ENCODE measurements at places on chromosomes 11 and 22. TPM values are rescaled to one million over a fixed set of nuclear protein-coding genes. Genes with fewer than 3 reads are reported as not detected.

Gene POU2AF3
- total RNA-seq, result 6.4 TPM

- peaks cover 23% of the 10 kb centered on the region for H3K4me1 ChIP-seq
- DNase-seq, result no peak
- no peak overlapping the region for H3K4me3 ChIP-seq
- H3K27me3 ChIP-seq, result no peaks in the 10 kb centered on the region
Measured at GRCh38 chr22:46686221-46687047, 51.6 kb downstream of the CERK start.

DNA sequence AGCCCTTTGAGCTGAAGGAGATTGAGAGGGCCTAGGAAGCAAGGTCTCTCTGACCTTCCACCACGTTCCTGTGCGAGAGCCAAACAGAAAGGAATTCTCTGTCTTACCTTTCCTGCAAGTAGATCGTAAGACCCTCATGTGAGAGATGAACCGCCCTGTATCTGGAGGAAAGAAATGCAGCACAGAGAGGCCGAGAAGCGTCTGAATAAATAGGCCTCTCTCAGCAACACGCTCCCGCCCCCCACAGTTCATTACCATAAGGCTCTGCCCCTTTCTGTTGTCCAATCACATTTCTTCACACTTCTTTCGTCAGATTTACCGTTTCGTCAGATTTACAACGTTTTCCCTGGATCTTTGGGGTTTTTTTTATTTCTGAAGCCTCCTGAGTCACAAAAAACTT lies 90.3 kb downstream of the BLID start:
- no peaks in the 10 kb centered on the region for H3K4me1 ChIP-seq
- no peaks in the 10 kb centered on the region for H3K27me3 ChIP-seq
- no peaks in the 10 kb centered on the region for H3K36me3 ChIP-seq
- H3K4me3 ChIP-seq, result no peak overlapping the region
- DNase-seq, result no peak
- no peak overlapping the region for H3K27ac ChIP-seq

DNA sequence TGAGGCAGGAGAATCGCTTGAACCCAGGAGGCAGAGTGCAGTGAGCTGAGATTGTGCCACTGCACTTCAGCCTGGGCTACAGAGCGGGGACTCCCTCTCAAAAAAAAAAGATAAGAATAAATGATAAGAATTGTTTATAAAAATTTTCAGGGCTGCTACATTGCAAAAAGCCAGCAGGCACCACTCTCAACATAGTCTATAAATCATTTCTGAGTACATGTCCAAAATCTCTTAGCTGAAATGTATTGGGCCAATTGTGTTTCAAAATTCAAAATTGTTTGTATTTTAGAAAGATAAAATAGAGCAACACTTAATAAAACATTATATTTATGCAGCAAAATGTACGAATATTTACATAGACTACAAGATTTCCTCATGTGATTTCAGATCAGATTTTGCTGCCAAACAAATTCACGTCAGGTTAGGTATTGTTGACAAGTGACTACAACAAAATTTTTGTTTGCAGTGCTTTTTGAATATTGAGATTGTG lies 13.9 kb downstream of the PGR start:
- no peaks in the 10 kb centered on the region for H3K4me1 ChIP-seq
- no peaks in the 10 kb centered on the region for H3K36me3 ChIP-seq
- no peaks in the 10 kb centered on the region for H3K27me3 ChIP-seq
- no peak overlapping the region for H3K27ac ChIP-seq
- no peak overlapping the region for H3K4me3 ChIP-seq
- DNase-seq, result no peak

DNA sequence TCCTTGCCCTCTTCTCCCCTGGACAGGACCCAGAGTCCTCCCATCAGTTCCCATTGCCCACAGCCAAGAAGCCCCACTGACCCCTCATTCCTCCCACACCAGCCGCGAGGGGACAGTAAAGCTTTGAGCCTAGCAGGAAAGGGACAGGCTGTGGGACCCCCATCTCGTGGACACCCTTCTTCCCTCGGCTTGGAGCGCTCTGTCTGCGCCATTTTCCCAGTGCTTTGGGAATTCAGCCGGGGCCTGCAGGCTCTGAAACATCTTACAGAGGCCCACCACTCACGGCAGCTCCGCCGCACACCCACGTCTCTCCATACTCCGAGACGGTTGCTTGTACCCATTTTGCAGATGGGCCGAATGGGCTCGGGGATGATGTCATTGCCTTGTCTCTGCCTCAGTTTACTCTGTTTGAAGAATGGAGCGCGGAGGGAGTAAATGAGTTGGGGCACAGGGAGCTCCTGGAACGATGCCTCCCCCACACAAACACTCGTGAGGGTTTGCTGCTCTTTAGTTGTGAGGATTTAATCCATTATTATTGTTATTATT lies 447.7 kb downstream of the TBC1D22A start:
- H3K36me3 ChIP-seq, result no peaks in the 10 kb centered on the region
- H3K4me1 ChIP-seq, result no peaks in the 10 kb centered on the region
- H3K27me3 ChIP-seq, result peaks cover 8% of the 10 kb centered on the region
- H3K4me3 ChIP-seq, result no peak overlapping the region

DNA sequence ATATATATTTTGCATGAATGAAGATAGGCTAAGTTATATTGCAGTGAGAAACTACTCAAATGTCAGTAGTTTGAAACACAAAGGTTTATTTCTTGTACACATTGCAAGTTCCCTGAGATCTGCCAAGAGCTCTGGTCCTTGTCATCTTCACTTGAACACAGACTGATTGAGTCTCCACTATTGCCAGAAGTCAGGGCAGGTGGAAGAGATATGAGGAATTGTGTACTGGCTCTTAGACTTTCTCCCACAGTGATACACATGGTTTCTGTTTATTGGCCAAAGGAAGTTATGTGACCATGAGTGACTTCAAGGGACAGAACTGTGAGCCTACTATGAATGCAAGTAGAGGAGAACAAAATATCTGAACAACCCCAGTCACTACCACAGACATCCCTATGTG lies 44.2 kb downstream of the PPFIBP2 start:
- peaks cover 11% of the 10 kb centered on the region for H3K4me1 ChIP-seq
- DNase-seq, result no peak
- no peaks in the 10 kb centered on the region for H3K36me3 ChIP-seq
- no peak overlapping the region for H3K27ac ChIP-seq
- H3K27me3 ChIP-seq, result no peaks in the 10 kb centered on the region
- no peak overlapping the region for H3K4me3 ChIP-seq

- no peak overlapping the region for H3K4me3 ChIP-seq
- H3K27me3 ChIP-seq, result no peaks in the 10 kb centered on the region
- no peak for DNase-seq
- no peak overlapping the region for H3K27ac ChIP-seq
Measured at GRCh38 chr11:91906871-91907624, 317.6 kb upstream of the FAT3 start.

DNA sequence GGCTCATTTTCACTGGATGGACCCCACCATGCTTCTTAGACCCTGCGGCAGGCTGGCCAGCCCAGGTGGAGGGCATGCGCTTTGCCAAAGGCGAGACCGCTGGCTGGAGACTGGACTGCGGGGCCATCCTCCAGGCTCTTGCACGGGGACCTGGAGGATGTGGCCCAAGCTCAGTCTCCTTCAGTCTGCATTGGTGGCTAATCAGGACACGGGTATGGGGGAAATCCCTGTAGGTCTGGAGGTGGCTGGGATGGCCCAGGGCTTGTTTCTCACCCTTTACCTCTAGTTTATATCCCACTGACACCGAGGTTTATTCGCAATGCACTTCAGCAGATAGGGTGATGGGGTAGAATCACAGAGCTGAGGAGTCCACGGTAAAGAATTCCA lies 45.0 kb downstream of the BCR start:
- DNase-seq, result no peak
- peaks cover 62% of the 10 kb centered on the region for H3K4me1 ChIP-seq
- H3K27me3 ChIP-seq, result no peaks in the 10 kb centered on the region
- H3K4me3 ChIP-seq, result no peak overlapping the region
- no peaks in the 10 kb centered on the region for H3K36me3 ChIP-seq
- peak overlapping the region; percentile 81 for H3K27ac ChIP-seq

- no peak overlapping the region for H3K27ac ChIP-seq
- no peaks in the 10 kb centered on the region for H3K4me1 ChIP-seq
- H3K36me3 ChIP-seq, result no peaks in the 10 kb centered on the region
- no peaks in the 10 kb centered on the region for H3K27me3 ChIP-seq
Measured at GRCh38 chr11:134483857-134484256, 71.8 kb upstream of the B3GAT1 start.

DNA sequence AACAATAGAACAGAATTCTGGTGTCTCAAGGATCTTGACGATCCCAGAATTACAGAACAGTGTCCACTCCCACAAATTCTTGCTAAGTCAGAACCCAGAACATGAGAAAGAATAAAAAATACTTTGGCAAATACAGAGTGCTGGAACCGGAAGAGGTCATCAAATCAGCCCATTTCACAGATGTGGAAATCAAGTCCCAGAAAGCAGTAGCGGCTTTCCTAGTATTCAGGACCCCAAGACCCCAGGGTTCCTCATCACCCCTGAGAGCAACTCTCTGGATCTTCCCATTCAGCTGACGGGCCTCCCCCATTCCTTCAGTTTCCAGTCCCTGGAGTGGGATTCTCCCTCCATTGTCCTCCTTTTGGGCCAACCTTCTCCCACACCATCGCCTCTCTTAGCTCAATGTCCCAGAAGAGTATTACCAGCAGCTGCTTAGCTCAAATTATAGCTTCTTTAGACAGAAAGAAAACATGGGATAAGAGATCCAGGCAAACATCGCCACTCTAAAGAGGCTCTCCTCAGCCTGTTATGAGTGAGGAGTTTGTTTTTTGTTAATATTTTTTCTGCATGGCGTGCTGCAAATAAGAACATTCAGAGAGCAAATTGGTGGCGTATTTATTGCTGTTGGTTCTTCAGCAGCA lies 268.3 kb downstream of the MN1 start:
- no peaks in the 10 kb centered on the region for H3K36me3 ChIP-seq
- peaks cover 4% of the 10 kb centered on the region for H3K4me1 ChIP-seq
- no peak overlapping the region for H3K27ac ChIP-seq
- no peak overlapping the region for H3K4me3 ChIP-seq
- no peaks in the 10 kb centered on the region for H3K27me3 ChIP-seq
- DNase-seq, result no peak

Gene APOL1
- 2.2 TPM for total RNA-seq

DNA sequence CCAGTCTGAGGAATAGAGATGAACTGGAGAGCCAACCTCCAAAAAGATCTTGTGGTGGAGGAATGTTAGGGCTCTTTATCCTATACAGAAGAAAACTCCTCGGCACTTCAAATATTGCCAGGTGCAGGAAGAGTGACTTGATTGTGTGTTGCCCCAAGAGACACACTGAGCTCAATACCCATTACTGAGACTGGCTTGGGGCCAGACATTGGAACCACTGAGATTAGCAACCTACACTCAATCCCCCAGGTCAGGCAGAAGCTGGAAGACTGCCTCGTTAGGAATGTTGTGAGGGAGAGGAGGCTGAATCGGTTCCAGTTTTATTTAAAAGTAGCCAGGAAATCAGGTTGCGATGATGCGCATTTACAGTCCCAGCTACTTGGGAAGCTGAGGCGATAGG lies 2.4 kb upstream of the SGSM3 start:
- H3K27me3 ChIP-seq, result no peaks in the 10 kb centered on the region
- H3K27ac ChIP-seq, result peak overlapping the region; percentile 71
- H3K4me3 ChIP-seq, result no peak overlapping the region
- H3K4me1 ChIP-seq, result peaks cover 34% of the 10 kb centered on the region

GRCh38 chr11:14673824-14674405 lies 30.3 kb downstream of the PDE3B start:
- no peaks in the 10 kb centered on the region for H3K27me3 ChIP-seq
- H3K27ac ChIP-seq, result no peak overlapping the region
- DNase-seq, result no peak
- no peak overlapping the region for H3K4me3 ChIP-seq

DNA sequence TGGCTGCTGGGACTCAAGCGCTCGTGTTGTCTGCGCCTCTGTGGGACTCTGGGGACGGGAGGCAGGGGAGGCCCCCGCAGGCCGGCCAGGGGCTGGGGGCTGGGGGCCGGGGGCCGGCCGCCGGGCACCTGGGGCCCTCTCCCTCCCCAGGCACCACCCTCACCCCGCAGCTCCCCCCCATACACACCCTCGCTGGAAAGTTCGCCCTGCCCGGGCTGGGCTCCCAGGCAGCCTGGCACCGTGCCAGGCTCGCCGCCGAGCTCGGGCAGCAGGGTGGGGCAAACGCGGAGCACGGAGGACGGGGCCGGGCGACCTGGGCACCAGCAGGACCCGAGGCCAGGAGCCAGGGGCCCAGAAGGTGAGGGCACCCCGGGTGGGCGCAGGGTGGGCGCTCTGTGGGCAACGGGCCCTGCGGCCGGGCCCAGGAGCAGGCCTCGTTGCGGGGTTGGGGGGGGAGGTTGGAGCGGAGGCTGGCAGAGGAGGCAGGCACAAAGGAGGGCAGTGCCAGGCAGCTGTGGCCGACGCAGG lies 76.7 kb upstream of the WNT7B start:
- H3K4me3 ChIP-seq, result peak overlapping the region; percentile 59
- peak overlapping the region; percentile 97 for H3K27ac ChIP-seq
- no peaks in the 10 kb centered on the region for H3K27me3 ChIP-seq
- H3K36me3 ChIP-seq, result no peaks in the 10 kb centered on the region
- peaks cover 42% of the 10 kb centered on the region for H3K4me1 ChIP-seq

GRCh38 chr11:68741463-68741862 lies 9.9 kb downstream of the TESMIN start:
- no peaks in the 10 kb centered on the region for H3K27me3 ChIP-seq
- no peaks in the 10 kb centered on the region for H3K36me3 ChIP-seq
- no peak overlapping the region for H3K27ac ChIP-seq
- no peak overlapping the region for H3K4me3 ChIP-seq

DNA sequence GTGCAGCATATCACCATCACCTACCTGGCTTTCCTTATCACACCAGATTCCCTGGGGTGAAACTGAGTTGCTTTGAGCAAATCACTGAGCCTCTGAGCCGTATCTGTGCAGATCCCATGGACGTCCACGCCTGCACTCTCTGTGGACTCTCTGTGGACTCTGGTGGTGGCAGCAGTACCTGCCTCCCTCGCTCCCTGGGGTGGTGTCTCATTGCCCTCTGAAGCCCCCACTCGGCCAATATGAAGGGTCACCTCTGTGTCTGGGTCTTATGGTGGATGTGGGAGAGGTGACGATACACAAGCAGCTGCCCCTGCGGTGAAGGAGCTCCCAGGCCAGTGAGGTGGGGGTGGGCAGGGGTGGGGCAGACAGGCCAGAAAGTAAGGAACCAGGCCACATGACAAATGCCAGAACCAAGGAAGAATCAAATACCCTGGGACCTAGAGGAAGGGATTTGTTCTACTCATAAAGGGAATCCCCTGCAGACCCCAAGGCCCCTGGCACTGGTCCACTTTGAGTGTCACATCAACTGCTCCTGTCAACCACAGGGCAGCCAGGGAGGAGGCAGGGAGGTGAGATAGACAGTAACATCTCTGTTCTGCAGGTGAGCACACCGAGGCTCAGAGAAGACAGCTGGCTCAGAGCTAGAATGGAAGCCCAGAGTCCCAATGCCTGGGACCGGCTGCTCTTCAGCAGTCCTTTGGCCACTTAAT lies 9.2 kb upstream of the CHST1 start:
- no peaks in the 10 kb centered on the region for H3K27me3 ChIP-seq
- no peaks in the 10 kb centered on the region for H3K4me1 ChIP-seq
- H3K27ac ChIP-seq, result no peak overlapping the region
- no peak for DNase-seq
- H3K4me3 ChIP-seq, result no peak overlapping the region

- H3K4me1 ChIP-seq, result peaks cover 8% of the 10 kb centered on the region
- no peaks in the 10 kb centered on the region for H3K27me3 ChIP-seq
- H3K27ac ChIP-seq, result peak overlapping the region; percentile 83
- H3K36me3 ChIP-seq, result no peaks in the 10 kb centered on the region
- DNase-seq, result no peak
Measured at GRCh38 chr22:46172522-46173110, 22.3 kb downstream of the PPARA start.

Gene BEST1
- total RNA-seq, result 0.40 TPM
